HCEC 1CT (cell line): ENCODE measurements at places on chromosomes 13 and 19.
A peak's percentile ranks its signal among the peaks of the same experiment; 100 is the strongest.

DNA sequence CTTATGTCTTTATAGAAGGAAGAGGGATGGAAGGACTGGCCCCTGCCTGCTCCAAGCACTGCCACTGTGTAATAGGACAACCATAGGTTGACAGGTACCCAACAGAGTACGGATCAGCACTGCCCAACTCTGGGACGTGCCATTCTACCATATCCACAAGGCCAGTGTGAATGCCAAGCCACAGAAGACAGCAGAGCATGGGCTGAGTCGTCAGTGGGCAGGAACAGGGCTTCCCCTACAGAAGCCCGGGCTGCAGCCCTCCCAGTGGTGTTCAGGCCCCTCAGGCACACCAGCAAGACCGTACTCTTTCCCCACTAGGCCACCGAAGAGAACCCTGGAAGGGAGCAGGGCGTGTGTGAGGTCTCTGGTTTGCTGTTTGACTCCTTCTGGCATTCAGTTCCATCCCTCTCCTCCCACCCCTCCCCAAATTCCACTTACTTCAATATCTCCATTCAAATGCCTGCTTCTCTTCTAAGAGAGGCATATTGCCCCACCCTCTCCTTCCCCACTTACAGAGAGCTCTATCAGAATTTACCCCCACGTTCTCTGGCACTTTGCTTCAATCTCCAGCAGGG, 209.4 kb downstream of the FOXO1 start:
- DNase-seq, result no peak

GRCh38 chr13:109096101-109096500, 466.7 kb downstream of the MYO16 start:
- DNase-seq, result peak; percentile 7

GRCh38 chr19:8517551-8518442, 3.8 kb upstream of the ZNF414 start:
- peak; percentile 21 for DNase-seq

- no peak for DNase-seq
Measured at GRCh38 chr13:45542878-45543277, 72.7 kb downstream of the ERICH6B start.

GRCh38 chr19:29796173-29796573, 15.6 kb upstream of the CCNE1 start:
- DNase-seq, result no peak

- no peak for DNase-seq
Measured at GRCh38 chr13:86121881-86122280, 322.7 kb upstream of the SLITRK6 start.

DNA sequence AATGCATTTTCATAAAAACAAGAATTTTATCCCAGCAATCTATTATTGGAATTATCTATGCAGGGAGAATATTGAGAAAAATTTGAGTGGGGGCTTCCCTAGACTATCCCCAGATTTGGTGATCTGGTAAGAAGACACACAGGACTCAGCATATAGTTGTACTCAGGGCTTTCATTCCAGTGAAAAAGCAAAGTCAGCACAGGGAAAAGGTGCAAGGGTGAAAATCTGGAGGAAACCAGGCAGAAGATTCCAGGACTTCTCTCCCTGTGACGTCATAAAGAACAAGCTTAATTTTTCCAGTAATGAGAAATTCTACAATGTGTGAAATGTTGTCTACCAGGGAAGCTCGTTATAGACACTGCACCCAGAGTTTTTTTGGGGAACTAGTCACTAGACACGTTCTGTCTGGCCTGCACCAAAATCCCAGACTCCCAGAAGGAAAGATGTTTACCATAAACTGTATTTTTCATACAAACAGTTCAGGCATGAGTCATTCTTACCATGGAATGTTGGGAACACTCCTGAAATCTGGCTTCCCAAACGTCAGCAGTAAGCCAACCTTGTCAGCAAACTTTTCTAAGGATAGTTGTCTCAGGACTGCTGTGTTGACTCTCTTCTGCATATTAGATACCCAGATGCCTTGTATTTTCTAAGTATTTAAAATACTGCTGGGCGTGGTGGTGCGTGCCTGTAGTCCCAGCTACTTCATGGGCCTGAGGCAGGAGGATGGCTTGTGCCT, 107.4 kb downstream of the DNAJC3 start:
- DNase-seq, result peak; percentile 89

- DNase-seq, result no peak
Measured at GRCh38 chr19:55258476-55258827, 365 bp downstream of the PPP6R1 start.

DNA sequence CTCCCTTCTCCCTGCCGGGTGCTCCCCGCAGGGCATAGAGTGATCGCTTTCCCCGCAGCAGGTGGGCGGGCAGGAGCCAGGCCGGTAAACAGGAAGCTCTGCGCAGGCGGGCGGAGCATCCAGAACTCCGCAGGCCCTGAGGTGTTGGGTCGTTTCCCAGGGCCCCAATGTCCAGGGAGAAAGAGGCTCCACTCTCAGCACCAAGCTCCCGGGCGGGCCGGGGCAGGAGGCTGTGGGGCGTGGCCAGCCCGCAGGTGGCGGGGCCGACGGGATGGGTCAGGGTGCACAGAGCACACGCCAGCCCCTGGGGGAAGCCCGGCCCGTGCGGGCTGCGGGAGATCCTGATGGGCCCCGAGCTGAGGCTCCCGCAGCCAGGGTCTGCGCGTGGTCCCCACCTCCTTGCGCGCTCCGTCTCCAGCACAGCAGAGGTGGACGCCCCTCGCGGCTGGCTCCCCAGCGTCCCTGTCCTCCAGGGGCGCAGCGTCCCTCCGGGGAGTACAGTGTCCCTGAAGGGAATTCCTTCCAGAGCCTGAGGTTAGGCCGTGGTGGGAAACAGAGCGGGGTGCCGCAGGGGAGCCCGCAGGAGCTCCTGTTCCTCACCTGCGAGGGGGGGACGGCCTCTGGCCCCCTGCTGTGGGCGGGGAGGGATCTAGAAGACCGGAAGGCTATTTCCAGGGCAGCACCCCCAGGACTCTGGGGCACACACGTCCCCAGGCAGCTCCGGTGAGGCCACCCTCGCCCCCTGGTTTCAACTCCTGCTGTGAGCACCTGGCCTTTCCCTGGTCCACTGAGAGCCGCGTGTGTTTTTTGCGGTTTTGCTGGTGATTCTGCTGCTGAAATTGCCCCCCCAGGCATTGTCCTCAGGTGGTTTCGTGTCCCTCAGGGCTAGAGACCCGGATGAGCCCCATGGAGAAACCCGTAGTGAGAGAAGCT, 12.2 kb downstream of the PIP5K1C start:
- no peak for DNase-seq

- DNase-seq, result no peak
Measured at GRCh38 chr19:39846678-39847486, 703 bp upstream of the FBL start.

DNA sequence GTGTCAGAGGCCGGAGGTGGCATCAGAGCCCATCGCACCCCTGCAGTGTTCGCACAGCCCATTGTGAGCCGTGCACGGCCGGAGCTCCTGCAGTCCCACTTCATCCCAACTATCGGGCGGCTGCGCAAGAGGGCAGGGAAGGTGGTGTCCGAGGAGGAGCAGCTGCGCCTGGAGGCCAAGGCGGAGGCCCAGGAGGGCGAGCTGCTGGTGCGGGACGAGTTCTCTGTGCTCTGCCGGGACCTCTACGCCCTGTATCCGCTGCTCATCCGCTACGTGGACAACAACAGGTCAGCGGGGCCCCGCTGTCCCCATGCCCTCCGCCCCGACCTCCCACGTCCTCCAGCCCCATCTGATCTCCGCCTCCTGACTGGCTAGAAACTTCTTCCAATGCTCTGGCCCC, 85.7 kb downstream of the RYR1 start:
- no peak for DNase-seq

GRCh38 chr19:48678201-48678600, 5.4 kb upstream of the NTN5 start:
- no peak for DNase-seq

GRCh38 chr13:114145722-114146121, 13.3 kb upstream of the RASA3 start:
- DNase-seq, result no peak

- no peak for DNase-seq
Measured at GRCh38 chr19:27672309-27673047, 1540.5 kb downstream of the UQCRFS1 start.

- DNase-seq, result no peak
Measured at GRCh38 chr13:114109641-114110041, 22.8 kb downstream of the RASA3 start.

GRCh38 chr13:27388241-27388640, 36.2 kb upstream of the GTF3A start:
- no peak for DNase-seq

DNA sequence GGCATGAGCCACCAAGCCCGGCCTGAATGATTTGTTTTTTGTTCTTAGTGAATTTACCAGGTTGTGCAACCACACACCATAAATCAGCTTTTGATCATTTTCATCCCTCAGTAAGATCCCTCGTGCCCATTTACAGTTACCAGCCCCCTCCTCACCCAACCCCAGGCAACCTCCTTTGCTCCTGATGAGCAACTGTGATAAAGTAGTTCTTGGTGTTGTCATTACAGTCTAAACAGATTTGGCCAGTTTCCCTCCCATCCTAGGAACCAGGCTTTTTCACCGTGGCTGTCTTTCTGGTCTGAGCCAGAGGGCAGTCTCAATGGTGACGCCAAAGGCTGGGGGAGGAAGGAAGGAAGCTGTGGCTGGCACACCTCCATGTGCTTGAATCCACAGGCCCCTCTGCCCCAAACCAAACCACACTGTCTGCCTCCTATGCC, 61.2 kb upstream of the WDFY2 start:
- DNase-seq, result peak; percentile 24

- peak; percentile 9 for DNase-seq
Measured at GRCh38 chr13:31790992-31791391, 51.7 kb downstream of the RXFP2 start.

DNA sequence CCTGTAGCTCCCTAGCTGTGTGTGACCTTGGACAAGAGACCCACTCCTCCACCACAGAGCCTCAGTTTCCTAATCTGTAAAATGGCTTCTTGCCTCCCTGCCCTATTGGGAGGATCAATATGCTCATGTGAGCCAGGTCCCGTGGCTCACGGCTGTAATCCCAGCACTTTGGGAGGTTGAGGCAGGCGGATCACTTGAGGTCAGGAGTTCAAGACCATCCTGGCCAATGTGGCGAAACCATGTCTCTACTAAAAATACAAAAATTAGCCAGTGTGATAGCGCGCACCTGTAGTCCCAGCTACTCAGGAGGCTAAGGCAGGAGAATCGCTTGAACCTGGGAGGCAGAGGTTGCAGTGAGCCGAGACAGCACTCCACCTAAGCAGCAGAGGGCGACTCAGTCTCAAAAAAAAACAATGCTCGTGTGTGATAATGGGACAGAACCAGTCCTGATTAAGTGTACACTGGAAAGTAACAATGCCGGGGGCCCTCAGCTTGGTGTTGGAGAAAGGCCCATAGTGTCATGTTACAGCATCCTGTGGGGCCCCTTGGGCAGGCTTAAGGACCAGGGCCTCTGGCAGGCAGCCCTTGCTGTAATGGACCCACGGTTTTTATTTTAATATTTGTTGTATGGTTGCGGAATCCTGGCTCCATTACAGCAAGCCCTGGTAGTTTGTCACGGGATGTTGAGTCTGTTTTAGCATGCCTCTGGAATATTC, 6.8 kb downstream of the RPS11 start:
- peak; percentile 59 for DNase-seq

DNA sequence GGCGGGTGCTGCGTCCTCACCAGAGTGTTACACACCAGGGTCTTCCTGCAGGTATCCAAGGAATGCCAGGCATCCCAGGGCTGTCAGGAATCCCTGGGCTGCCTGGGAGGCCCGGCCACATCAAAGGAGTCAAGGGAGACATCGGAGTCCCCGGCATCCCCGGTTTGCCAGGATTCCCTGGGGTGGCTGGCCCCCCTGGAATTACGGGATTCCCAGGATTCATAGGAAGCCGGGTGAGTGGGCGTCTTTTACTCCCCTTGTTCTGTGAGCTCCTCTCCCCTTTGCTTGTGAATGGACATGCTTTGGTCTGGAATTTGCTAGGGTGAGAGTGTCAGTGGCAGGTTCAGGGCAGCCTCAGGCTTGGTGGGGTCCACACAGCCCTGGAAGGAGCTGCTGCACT, 75.9 kb downstream of the RAB20 start:
- no peak for DNase-seq

- no peak for DNase-seq
Measured at GRCh38 chr13:33110713-33111413, 94.6 kb downstream of the KL start.

- no peak for DNase-seq
Measured at GRCh38 chr19:55231391-55232285, 3.1 kb upstream of the TMEM86B start.

DNA sequence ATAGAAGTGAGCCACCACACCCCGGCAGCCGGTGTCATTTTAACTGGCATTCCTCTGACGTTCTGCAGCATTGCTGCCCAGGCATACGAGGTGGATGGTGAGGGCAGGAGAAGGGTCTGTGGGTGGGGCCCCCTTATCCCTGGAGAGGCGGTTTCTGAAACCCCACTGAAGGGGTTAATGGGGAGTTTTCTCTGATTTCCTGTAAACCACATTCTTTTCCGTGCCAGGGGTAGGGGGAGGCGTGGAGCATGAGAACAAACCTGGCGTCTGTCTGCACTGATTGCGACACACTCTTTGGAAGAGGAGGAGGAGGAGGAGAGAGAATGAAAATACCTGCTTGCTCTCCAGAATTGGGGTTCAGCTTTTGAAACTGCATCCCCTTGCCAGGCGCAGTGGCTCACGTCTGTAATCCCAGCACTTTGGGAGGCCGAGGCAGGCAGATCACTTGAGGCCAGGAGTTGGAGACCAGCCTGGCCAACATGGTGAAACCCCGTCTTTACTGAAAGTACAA, 2.7 kb upstream of the C3 start:
- no peak for DNase-seq

DNA sequence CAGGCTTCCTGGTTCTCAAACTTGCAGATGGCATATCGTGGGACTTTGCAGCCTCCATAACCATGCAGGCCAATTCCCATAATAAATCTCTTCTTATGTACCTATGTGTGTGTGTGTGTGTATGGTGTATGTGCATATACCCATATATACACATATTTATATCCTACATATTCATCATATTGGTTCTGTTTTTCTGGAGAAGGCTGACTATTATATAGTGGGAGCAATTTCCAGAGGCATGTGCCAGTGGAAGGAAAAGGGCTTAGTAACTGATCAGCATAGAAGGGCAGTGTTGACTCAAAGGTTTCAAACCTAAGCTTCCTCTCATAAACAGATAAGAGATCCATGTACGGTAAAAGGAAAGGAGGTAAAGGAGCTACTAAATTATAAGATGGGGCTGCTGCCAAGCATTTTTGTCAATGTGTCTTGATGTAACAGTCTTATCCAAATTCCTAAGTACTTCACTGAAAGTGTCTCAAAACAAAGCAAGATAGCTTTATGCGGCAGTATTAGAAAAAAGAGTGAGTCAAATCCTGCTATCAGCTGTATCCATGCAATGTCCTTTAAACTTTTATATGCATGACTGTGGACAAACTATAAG, 432.1 kb downstream of the TBC1D4 start:
- no peak for DNase-seq

- DNase-seq, result no peak
Measured at GRCh38 chr13:28248080-28248479, 109.7 kb downstream of the PAN3 start.

- DNase-seq, result no peak
Measured at GRCh38 chr13:27967736-27968315, 1.3 kb downstream of the CDX2 start.

- no peak for DNase-seq
Measured at GRCh38 chr19:1181606-1182005, 7.5 kb upstream of the SBNO2 start.
